ENCODE measurements at places on chromosomes 3 and 15.
A peak's percentile ranks its signal among the peaks of the same experiment; 100 is the strongest.

GRCh38 chr3:43279532-43279931, 6.8 kb upstream of the SNRK start:
- DNase-seq, result no peak

GRCh38 chr15:62119227-62119864, 45.7 kb downstream of the C2CD4B start:
- peak; percentile 96 for DNase-seq

- DNase-seq, result no peak
Measured at GRCh38 chr15:55741833-55742497, 987 bp downstream of the PRTG start.

DNA sequence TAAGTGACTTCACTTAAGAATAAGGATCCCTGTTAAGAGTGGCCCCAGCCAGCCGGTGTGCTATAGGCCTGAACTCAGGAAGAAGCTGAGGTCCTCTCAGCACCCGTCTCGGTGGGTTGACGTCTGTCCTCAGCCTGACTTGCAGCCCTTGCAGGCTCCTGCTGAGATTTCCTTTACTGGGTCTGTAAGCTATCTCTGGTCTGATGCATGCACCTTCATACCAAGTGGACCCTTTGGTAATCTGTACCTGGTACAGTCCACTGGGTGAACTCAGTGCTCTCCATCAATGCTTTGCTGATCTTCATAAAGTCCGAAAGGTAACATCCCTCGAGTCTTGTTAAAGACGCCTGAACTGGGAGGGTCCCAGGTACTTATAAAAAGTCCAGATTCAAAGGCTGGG, 212.0 kb upstream of the PPP2R3A start:
- no peak for DNase-seq

GRCh38 chr3:32500880-32501782, 1.5 kb downstream of the CMTM6 start:
- DNase-seq, result no peak

DNA sequence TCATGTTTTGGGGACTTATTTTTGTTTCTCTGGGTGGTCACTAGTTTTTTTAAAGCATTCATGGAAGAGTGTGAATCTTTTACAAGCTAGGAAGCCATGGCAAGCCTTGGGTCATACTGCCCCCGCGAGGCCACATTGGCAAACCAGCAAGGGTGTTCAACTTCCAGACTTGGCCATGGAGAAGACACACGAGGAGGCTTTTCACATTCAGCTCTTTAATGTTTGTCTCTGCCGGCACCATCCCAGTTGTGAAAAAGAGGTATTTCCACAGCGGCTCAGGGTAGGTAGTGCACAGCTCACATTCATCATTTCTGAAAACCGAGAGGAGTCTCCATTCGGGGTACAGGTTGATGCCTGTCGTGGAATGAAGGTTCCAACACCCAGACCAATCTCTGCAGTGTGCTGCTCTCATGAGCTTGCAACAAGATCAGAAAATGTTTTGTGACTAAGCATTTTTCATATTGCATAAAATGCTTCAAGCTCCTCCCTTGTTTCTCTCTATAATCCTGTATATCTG, 7.7 kb downstream of the CCR5 start:
- peak; percentile 53 for DNase-seq

- DNase-seq, result no peak
Measured at GRCh38 chr3:180926526-180926925, 14.1 kb downstream of the FXR1 start.

Data from amniotic epithelial cell (primary cell).